ENCODE measurements at places on chromosomes 5 and 9.

- no peak for DNase-seq
These were observed 356.3 kb downstream of the BNC2 start for GRCh38 chr9:16514131-16514530.

DNA sequence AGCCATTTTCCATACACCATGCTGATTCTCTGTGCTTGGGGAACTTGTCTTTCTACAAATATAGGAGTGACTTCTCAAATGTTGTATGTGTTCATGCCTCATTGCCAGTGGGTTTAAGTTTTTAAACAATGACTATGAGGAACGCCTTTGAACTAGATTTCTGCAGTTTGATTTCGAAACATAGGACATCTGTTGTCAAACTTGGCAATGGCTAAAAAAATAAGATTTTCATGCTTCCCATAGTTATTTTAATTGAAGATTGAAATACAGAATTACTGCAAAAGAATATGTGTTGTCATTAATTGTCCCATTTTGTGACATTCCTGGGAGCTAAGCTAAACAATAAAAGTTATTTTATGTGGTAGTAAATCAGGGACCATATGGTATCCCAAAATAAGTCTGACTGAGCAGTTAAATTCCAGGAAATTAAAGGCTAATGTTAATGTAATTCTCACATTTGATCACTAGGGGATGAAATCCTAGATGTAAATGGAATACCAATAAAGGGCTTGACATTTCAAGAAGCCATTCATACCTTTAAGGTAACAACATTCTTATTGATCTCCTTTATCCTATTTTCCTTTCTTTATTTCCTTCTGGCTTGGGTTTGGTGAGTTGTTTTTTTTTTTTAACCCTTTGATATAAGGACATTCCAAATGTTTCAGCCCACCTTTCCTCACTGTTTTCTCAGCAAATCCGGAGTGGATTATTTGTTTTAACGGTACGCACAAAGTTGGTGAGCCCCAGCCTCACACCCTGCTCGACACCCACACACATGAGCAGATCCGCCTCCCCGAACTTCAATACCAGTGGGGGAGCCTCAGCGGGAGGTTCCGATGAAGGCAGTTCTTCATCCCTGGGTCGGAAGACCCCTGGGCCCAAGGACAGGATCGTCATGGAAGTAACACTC, 116.7 kb downstream of the GOLPH3 start:
- DNase-seq: no peak

GRCh38 chr9:135249711-135250110, 162.2 kb downstream of the OLFM1 start:
- no peak for DNase-seq

GRCh38 chr5:157269761-157270272, 3.9 kb downstream of the CYFIP2 start:
- no peak for DNase-seq

DNA sequence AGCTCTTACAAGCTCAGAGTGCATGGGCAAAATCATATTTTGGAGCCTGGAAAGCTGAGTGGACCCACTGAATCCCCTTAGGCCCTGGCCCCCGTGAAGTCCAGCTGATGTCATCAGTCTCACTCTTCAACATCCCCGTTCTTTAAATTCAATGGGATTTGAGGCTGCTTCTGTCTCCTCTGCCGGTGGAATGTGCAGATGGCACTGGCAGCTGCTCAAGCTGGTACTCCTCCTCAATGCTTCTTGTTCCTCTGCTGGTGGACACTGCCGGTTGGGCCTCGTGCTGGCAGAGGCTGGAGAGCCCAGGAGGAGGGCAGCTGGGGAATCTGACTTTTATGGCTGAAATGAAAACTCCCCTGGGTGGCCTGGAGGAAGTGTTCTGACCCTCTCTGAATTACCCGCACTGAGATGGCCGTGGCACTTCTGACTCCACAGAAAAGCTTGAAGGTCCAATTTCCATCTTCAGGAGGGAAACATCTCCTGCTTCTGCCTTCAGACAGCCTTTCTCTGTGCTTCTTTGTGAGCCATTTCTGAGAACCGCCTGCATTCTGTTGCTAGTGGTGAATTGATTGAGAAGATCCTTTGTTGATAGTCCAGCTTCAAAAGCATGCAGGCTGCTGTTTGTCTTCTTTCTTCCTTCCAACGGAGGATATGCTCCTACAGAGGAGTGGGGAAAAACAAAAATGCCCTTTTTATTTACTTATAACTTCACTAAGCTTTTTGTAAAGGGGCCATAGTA, 298.9 kb downstream of the TMEM38B start:
- no peak for DNase-seq

- DNase-seq: no peak
These were observed 98.1 kb downstream of the SREK1 start for GRCh38 chr5:66242050-66242715.

DNA sequence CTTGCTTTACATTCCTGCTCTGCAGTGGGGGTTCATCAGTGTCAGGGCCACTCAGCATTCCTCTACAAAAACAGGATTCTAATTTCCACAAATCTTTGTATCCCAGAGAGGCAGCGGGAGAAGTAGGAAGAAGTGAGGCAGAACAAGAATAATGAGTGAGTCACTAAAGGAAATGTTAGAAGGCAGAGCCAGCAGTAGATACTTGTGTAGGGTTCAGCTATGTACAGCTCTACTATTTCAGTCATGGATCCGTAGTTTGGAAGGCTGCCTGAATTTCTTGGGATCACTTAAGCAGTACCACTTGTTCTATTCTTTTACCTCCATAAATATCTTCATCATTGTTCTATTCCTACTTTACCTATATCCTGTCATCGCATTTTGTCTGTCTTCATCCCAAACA, 246.3 kb upstream of the TLE4 start:
- no peak for DNase-seq

- DNase-seq: peak; percentile 77
These were observed 85.2 kb upstream of the ZBTB43 start for GRCh38 chr9:126719618-126720031.

- no peak for DNase-seq
These were observed 33.2 kb downstream of the HMCN2 start for GRCh38 chr9:130298662-130299279.

GRCh38 chr9:99166149-99166548, 55.6 kb downstream of the ALG2 start:
- DNase-seq: no peak

GRCh38 chr5:151596828-151597539, 5.9 kb upstream of the FAT2 start:
- no peak for DNase-seq

DNA sequence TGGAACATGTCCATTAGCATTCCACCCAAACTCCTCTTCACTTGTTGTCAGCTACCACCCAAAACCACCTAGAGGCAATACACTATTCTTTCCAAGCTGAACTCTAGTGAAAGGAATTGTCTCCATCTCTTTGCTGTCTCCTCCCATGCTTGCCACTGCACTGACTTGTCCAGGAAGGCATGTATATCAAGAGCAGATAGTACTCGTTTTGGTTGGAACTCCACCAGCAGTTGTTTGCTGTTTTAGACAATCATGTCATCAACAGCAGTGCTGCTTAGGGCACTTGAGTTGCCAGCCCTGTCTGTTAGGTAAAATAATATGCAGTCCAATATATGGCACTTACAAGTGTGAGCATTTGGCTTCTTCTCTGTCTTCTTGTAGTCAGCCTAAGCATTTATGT, 80.0 kb upstream of the SAP30L start:
- DNase-seq: no peak

DNA sequence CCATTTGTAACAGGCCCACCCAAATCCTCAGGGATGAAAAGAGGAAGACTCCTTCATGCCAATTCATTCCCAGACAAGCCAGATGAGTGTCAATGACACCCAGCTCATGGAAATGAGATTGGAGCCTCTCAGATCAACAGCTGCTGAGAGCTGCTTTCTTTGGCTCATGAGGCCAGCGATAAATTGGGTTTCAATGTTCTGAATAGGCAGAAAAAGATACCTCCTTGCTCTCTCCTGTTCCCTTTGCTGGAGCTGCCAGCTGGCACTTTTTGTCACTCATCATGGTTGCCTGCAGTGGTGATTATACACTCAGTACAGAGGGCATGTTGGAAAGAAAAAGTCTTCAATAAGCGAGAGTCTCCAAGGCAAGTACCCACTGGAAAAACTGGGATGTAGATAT, 47.1 kb downstream of the SH3RF2 start:
- DNase-seq: no peak

- no peak for DNase-seq
These were observed 16.2 kb downstream of the UHRF2 start for GRCh38 chr9:6428940-6429889.

DNA sequence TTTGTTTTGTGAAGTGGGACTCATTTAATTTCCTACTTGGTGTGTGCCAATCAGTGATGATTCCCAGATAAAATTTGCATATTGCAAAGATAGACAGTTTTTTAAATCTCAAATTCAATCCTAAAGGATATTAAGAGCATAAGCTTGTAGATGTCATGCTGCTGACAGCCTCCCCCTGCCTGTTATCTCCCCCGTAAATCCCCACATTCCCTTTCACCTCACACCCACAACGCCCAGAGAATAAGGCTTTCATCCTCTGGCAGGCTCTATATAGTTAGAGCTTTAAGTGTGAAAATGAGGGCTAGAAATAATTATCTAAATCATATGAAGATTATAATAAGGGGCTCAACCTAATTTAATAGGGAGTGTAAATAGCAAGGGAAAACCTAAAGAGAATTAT, 265.0 kb downstream of the TRPM3 start:
- DNase-seq: no peak

- DNase-seq: no peak
These were observed 521.7 kb upstream of the CLINT1 start for GRCh38 chr5:158380661-158381060.

DNA sequence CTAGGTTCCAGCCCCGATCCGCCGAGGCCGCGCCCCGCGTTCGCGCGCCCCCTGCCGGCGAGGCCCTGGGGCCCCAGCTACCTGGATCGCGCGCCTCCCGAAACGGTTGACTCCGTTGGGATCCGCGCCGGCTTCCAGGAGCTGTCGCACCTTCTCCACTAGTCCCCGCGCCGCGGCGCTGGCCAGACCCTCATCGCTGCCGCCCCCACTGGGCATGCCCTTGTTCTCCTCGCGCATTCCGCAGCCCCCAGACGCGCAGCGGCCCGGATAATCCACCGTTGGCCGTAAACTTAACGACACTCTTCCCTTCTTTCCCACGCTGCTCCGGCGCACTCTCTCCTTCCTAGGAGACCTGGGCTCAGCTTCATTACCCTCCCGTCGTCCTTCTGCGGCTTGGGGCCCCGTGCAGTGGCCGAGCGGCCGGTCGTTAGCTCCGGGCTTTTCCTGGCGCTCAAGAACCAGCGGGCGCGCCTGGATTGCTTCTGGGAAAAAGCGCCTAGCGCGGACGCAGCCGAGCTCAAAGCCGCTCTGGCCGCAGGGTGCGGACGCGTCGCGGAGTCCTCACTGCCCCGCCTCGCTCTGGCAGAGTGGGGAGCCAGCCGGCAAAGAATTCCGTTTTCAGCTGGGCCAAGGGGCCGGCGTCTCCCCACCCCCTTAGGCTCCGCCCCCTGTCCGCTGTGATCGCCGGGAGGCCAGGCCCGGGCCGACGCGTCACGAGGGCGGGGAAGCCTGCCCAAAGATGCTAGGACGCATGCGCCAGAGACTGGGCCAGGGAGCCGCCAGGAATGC, at the start of gene CDKN2B:
CDKN2B (minus strand) TSS at position 589 of the 789 bp plus-strand sequence; CDS start at position 237, 352 bp downstream.
- peak; percentile 73 for DNase-seq

- no peak for DNase-seq
These were observed 13.1 kb upstream of the SLC12A7 start for GRCh38 chr5:1125030-1125357.

DNA sequence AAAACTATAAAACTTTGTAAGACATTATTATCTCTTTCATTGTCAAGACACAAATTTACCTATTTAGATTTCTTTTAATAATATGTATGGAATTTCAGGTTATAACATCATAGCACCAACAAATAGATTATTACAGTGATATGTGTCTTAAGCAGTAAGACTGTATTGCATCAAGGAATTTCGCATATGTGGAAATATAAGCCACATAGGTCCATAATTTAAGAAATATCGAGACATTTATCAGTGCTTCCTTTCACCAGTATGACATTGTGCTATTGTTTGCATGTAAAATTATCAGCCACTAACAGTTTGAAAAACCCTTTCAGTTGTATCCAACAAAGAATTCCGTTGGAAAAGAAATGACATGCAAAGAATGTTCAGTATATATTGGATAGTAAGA, 186.7 kb upstream of the RASA1 start:
- no peak for DNase-seq

DNA sequence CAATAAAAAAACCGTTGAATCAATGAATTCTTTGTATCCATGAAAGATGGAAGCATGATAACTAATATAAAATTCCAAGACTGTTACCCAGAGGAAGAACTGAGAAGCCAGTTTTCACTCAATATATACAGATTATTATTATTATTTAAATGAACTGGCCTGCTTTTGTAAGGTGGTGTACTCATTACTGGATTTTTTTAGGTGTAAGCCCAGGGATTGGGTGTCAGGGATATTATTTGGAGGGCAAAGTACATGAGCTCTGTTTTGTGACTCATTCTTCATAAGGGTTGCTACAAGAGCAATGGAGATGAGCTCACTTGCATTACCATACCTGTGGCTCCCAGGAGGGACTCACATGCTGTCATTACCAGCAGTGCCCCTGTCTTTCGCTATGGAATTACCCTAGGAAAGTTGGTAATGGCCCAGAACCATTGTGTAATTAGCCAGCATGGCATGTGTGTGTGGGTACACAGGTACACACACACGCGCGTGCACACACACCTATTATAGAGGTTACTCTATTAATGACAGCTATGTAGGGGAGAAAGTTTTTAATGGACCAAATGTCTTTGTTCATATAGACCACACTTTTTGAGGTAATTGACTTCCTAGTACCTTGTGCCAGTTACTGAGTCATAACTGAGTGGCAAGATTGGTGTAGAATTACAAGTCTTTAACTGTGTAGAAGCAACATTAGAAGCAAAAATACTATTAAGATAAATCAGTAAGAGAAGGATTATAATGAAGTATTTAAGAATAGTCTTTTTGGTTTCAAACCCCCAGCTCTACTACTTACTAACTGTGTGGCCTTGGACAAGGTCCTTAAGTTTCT, 143.4 kb downstream of the GDNF start:
- no peak for DNase-seq

DNA sequence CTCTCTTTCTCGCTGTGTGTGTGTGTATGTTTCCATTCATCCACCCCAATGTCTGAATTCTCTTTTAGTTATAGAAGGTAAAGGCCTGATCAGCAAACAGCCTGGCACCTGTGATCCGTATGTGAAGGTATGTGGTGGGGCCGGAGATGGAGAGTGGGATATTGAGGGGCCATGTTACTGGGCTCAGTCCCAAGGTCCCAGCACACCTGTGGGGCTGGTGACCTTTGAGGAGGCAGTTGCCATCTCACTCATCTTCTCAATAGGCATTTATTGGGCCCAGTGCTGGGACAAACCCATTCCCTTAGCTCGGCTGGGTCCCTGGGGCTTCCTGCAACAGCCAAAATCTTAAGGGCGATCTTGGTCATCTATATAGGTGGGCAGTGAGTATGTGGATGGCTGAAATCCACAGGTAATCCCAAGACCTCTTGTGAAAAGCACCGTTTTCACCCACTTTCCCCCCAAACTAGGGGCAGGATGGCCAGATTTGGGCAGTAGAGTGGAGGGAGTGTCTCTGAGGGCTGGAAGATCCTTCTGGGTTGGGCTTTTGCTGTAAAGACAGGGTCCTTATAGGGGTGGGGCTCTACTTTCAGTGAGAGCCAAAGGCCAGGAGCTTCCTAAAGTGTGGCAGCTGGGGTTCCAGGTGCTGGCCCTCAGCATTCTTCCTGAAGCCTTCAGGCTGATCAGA, 19.6 kb downstream of the RGS3 start:
- no peak for DNase-seq

GRCh38 chr5:36904677-36905076, 28.1 kb downstream of the NIPBL start:
- no peak for DNase-seq

Data from activated T-cell treated with anti-CD3 and anti-CD28 coated beads for 48 hours (primary cell).